ENCODE measurements at places on chromosomes 12 and 14.

DNA sequence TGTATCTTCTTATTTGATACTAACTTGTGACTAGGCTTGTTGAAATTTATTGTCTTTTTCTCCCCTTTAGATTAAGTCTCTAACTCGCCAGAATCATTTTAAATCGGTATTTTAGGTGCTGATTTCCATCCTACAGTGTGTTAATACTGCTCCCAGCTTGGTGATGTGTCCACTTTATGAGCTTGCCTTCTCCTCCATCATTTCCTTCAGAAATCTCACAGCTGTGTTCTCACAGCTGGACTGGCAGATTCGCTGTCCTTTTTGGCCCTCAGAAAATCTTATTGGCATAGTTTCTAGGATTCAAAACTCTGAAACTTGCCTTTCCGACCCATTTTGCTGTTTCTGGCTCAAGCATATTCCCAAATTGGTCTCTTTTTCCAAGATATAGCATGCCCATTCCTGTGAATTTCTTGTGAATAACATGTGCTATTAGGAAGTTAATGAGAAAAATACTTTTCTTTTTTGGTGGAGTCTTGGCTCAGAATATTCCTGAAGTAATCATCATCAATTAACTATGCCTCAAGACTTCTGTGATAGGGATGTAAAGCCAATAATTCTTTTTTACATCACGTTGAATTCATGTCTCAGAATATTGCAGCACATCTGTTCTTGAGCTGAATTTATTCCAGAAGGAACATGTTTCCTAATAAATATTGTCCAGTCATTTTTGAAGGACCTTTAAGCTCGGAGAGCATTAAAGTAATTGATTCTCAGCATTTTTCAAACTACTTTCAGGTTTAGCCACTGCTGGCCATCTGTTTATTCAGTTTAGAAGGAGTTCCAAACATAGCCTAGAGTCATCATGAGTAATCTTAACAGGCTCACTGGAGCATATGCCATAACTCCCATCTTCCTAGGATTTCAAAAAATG is 50.0 kb upstream of the USP44 start:
- no peak for DNase-seq

GRCh38 chr12:108482717-108483212 is 32.3 kb upstream of the FICD start:
- no peak for DNase-seq

DNA sequence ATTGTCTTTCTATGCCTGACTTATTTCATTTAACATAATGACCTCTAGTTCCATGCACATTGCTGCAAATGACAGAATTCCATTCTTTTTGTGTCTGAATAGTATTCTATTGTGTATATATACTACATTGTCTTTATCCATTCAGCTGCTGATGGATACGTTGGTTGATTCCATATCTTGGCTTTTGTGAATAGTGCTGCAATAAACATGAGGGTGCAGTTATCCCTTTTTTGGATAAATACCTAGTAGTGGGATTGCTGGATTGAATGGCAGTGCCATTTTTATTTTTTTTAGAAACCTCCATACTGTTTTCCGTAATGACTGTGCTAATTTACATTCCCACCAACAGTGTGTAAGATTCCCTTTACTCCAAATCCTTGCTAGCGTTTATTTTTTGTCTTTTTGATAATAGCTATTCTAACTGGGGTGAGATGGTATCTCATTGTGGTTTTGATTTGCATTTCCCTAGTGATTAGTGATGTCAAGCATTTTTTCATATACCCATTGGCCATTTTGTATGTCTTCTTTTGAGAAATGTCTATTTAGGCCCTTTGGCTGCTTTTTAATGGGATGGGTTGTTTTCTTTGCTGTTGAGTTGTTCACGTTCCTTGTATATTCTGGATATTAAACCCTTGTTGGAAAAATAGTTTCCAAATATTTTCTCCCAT is 2.3 kb downstream of the OAS2 start:
- DNase-seq, result no peak

- DNase-seq, result peak; percentile 42
Measured at GRCh38 chr14:21734457-21735074, 60.9 kb upstream of the OR4E1 start.

DNA sequence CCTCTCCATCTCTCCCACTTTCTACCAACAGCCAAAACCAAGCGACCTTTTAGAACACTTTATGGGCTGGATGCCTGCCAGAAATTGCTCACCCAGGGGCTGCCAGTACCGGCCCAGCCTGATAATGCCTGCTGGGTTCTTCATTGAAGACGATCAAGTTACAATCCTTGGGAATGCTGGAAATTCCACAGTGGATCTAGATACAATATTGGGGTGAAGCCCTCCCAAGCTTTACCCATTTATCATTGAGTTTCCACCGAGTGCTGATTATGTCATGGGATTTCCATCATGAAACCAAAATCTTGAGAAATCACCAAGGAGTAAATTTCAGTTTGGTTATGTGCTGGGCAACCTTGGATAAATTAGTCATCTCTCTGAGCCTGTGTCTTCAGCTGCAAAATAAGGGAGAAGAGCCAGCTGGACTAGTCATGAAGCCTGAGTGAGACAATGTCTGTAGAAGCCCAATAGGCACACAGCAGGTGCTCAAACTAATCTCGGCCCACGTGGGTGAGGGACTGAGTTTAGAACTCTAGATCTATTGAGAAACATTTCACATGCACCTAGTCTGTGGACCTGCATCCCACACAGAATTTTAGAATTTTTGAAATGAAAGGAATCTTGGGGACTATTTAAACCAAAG is 75.5 kb upstream of the CLMN start:
- DNase-seq, result no peak

- DNase-seq, result no peak
Measured at GRCh38 chr12:52634266-52635056, 16.1 kb upstream of the KRT73 start.

DNA sequence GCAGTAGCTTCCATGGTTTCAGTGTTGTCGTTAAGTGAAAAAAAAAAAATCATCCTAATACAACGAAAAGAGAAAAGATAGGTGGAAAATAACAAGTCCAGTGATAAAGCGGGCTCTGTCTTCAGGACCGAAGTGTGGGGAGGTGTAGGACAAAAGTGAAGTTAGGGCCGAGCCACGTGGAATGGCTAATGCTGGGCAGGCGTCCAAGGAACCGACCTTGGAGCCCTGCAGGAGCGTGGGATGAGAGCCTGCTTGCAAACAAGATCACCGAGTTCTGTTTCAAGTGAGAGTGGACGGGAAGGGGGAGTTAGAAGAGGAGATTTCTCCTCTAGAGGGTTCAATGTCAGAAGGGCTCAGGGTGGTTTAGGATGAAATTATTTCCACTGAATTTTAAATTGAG is 22.2 kb downstream of the A2ML1 start:
- DNase-seq, result no peak

GRCh38 chr12:20696181-20696905 is 1.2 kb downstream of the SLCO1C1 start:
- DNase-seq, result no peak

GRCh38 chr12:3076730-3077571 is at the start of gene TSPAN9:
Gene TSPAN9 (plus strand): TSS chr12:3077379. CDS start chr12:3201194, 123,815 bp downstream.
- peak; percentile 12 for DNase-seq

DNA sequence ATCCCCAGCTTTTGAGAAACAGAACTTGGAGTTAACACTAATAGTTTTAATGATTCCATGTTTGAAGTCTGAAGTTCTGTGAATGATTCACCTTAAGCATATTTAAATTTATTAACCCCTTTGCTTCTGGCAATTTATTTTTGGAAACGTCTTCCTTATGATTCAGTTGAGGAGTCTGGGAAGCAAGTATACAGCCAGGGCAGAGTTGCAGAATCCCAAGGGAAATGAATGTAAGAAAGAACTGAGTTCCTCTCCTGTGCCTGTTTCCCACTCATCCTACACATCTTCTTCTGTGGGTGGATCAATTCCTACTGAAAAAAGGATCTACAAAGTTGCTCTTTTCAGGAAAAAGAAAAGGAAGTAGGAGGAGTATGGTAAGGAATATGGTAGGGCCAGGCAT is 108.2 kb upstream of the CCDC91 start:
- DNase-seq, result no peak

DNA sequence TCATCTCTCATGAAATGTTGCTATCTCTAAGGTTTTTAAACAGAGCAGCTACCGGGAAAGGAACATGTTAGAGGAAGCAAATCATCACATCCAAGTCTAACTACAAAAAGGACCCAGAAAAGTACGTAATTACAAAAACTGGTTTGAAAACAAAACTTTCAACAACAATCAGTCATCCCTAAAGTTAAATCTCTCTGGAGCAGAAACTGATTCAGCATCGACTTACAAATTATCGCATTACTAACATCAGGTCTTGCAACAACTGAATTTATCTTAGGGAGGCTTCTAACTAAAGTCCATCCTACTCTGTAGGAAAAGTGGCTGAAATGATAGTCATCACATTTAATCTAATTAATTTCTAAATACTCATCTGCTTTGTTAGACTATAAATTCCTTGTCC is 137.0 kb downstream of the MED13L start:
- DNase-seq, result no peak

DNA sequence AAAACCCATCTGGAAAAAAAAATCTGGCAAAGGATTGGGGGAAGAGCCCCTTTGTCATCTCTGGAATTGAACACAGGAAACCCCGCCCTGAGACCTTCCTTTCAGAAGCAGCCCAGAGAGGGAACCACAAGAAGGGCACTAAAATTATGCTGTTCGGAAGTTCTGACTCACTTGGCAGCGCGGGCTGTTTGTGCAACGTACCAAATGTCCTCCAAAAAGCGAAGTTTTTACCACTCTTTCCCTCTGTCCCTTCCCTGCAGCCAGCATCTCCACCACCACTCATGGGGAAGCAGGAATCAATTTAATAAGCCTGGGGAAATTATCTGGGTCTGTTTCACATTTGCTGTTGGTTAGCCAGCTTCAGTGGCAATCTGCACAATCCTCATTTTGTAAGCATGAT is 3.2 kb upstream of the SYNE3 start:
- no peak for DNase-seq

GRCh38 chr12:26979733-26980132 is 34.5 kb downstream of the TM7SF3 start:
- no peak for DNase-seq

GRCh38 chr12:115324949-115325593 is 641.1 kb upstream of the TBX3 start:
- no peak for DNase-seq

Measured in NCI-H748 treated with DMSO at 0.1 percent for 48 hours (cell line).